ENCODE measurements at places on chromosomes 6 and 20.

- no peak for DNase-seq
Observed at GRCh38 chr20:34171640-34172039, 59.6 kb upstream of the EIF2S2 start.

DNA sequence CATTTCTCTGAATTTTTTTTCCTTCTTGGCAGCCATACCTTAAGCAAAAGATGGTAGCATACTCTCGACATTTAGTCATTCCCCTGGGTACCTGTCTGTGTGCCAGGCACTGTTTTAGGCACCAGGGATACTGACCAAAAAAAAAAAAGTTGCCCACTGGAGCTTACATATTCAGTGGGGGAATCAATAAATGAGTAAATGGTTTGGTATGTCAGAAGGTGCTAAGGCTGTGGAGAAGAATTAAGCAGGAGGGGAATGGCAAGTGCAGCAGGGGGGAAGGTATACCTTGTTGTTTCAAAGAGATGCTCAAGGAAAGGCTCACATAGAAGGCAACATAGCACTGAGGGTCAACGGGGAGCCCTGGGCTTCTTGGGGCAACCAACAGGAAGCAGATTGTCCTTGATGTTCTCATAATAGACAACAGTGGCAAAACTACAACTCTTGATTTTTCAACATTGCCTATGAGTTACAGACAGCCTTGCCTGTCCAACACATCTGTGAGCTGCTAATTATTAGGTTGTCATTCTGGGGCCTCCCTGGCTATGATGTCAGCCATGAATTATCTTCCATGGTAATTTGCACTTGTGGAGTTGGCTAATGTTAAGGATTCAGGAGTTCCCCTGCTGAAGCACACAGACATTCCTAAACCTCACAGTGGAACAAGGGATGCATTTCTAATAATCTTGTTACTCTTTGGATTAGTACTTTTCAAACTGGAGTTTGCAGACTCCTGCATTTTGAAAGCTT is 19.6 kb downstream of the NT5E start:
- no peak for DNase-seq

DNA sequence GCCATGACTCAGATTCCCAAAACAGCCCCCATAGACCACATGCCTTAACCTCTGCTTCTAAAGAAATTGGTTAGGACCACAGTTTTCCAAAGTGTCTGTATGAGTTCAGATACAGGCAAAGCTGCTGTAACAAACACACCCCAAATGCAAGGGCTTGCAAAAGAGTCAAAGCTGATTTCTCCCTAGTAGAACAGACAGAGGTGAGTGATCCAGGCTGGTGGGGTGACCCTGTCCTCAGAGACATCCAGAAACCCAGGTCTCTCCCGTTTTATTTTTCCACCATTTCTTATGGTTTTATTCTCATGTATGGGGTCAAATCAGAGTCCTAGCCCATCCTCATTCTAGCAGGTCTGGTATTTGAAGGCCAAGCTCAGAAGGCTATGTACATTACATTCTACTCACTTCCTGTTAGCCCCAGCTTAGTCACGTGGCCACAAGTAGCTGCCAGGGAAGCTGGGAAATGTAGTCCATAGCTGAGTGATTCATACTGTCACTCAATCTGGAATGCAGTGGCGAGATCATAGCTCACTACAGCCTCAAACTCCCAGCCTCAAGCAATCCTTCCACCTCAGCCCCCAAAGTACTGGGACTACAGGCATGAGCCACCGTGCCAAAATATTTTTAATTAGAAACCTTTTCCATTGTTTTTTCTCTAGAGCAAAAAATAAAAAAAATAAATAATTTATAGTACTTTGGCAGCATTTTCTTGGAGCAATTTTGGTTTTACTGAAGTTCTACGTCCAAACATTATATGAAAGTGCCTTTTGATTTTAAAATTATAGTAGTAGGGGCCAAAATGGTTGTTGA is 175.2 kb downstream of the ZMYND8 start:
- no peak for DNase-seq

DNA sequence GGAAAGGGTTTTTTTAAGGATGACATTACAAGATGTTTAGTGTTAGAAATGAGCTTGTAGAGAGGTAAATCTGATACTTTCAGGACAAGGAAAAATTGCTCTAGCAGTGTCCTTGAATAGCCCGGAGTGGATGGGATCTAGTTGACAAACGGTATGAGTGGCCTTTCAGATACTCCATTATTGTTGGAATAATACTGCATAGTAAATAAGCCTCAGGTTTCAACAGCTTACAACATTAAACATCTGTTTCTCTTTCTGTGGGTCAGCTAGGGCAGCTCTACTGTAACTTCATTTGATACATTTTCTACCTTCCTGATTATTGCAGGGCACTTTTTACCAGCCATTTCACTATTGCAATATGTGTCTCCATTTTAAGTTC is 118.0 kb downstream of the B3GAT2 start:
- no peak for DNase-seq

DNA sequence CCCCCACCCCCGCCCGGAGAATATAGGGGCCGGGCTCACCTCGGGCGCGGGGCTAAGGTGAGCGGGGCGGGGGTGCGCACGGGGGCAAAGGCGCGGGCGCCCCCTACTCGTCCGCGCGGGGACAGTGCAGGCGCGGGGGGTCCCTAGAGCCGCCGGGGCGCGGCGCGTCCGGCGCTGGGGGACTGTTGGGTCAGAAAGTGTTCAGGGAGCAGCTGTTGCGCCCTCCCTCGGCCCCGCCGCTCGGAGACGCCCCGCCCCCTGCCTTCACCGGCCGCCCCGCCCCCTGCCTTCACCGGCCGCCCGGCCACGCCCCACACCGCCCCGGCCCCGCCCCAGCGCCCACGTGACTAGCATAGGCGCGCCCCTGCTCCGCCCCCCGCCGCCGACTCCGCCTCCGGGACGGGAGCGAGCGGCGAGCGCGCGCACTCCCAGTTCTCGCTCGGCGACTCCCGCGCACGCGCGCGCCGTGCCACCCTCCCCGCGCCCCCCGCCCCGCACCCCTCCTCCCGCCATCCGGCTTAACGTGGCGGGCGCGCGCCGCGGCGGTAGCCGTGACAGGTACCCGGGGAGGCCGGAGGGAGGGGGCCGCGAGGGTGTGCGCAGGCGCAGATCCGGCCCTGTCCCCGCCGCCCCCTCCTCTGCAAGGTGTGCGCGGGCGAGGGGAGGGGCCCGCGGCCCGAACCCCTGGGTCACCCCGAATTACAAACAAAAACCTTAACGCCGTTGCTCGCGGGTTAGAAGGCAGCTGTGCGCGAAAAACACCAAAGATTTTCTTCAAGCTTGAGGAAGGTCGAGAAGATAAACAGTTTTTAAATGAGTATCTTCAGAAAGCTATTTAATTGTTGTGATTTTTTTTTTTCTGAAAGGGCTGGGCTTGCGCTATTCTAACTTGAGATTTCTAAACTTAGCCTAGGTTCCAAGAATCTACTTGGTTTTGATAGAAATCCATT is 704 bp upstream of the ZNF217 start:
- DNase-seq, result peak; percentile 97

- no peak for DNase-seq
Observed at GRCh38 chr6:118523216-118523615, 24.9 kb upstream of the PLN start.

GRCh38 chr20:2103461-2104153 is 2.0 kb downstream of the STK35 start:
- DNase-seq, result no peak

GRCh38 chr6:85460921-85461797 is 11.3 kb downstream of the NT5E start:
- no peak for DNase-seq

DNA sequence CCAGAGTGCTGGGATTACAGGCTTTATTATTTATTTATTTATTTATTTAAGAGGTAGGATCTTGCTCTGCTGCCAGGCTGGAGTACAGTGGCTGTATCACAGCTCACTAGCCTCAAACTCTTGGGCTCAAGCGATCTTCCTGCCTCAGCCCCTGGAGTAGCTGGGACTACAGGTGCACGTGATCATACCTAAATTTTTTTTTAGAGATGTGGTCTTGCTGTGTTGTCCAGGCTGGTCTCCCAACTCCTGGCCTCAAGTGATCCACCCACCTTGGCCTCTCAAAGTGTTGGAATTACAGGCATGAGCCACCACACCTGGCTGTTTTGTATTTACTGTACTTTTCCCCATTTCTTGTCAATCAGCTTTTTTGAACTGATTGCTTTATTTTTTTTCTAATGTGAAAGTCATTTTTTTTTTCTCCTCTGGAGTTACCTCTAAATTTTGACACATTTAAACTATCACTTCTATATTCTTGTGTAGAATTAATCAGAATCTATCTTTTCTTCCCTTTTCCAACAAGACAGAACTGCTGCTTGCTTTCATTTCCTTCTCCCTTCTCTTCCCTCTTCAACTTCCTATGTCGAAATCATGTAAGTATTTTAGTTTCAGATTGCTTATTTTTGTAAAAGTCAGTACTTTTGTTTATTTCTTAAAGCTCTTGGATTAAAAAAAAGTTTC is 12.0 kb downstream of the PANK2 start:
- no peak for DNase-seq

DNA sequence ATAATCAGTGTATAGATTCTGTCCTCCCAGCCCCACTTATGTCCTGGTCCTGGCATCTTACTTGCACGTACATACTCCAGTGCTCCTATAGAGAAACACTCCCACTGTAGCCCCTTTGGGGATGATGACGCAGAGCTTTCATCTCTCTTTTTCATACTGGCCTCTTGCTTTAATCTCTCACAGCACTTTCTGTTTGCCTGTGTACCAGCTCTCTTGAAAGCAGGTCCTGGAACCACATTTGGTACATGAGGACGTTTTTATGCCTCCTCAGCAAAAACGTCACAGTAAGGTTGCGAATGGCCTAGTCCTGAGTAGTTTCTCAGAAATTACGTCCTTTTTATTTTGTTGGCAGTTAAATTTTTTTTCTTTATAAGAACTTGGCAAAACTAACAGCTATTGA is 10.8 kb downstream of the L3MBTL3 start:
- no peak for DNase-seq

GRCh38 chr20:24337069-24337468 is 132.4 kb upstream of the SYNDIG1 start:
- no peak for DNase-seq

GRCh38 chr6:49550492-49551077 is at the start of gene C6orf141:
Gene C6orf141, plus strand, starts transcription at chr6:49550668. Its CDS starts 125 bp downstream, at chr6:49550793.
- no peak for DNase-seq

GRCh38 chr6:117642976-117643375 is 32.3 kb upstream of the NUS1 start:
- DNase-seq, result no peak

GRCh38 chr6:1494671-1495070 is 105.3 kb downstream of the FOXF2 start:
- no peak for DNase-seq

DNA sequence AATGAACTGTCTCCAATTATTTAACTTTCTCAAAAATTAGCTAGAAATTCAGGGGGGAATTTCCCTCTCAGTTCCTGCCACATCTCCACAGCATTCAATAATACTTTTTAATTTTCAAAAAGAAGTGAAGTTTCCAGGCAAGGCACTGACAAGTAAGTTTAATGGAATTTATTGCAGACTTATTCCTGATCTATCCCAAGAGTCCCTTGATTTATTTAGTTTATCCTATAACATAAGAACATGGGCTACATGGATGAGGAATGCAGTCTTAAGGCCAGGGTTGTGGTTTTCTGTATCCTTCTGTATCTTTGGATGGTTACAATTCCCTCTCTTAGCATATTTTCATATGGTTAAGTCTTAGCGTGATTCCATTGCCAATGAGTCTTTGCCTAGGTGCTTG is 126.5 kb downstream of the TSHZ2 start:
- no peak for DNase-seq

DNA sequence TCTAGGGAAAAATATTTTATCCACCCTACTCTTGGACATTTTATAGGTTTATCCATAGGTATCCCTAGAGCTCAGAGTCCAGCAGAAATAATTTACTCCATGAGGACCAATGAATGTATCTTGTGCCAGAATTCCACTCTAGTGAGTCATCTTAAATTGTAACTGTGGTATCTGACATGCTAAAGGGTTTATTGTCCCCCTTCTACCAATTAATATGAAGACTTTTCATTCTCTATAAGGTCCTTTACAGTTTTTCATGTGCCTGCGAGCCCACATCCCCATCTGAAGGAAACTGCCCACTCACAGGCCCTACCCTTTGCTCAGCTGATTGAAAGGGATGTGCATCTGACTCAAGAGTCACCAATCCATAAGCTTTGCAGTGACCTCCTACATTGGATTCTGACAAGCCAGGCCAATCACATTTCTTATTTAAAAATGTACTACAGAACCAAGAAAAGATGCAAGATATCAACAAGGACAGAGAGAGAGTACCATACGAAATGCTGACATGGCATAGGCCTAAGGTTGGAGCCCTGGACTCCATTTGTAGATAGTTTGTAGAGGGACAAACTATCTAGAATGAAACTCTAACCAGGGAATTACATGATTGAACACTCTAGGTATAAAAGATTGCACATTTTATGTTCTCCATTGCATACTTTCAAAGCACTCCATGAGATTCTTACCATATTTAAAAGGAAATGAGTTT is 93.4 kb upstream of the DEFB112 start:
- DNase-seq, result no peak

DNA sequence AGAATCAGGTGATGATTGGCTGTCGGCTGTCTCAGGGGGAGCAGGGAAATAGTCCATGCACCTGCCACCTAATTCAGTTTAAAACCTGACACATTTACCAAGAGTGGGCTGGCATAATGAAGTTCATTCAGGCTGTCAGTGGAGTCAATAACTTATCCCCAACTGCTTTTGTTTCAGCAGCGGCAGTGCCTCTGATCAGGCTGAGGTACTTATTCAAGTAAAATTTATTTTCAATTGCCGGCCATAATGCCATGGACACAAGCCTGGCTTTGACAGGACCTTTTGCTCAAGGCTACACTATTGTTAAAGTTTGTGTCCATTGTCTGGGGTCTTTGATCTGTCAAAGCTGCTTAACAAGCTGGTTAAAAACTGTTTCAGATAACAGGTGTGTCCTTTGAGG is 20.6 kb downstream of the OLIG3 start:
- no peak for DNase-seq

- DNase-seq, result no peak
Observed at GRCh38 chr6:134111062-134111677, 58.7 kb upstream of the SLC2A12 start.

- DNase-seq, result no peak
Observed at GRCh38 chr20:48656661-48657211, 171.1 kb downstream of the PREX1 start.

DNA sequence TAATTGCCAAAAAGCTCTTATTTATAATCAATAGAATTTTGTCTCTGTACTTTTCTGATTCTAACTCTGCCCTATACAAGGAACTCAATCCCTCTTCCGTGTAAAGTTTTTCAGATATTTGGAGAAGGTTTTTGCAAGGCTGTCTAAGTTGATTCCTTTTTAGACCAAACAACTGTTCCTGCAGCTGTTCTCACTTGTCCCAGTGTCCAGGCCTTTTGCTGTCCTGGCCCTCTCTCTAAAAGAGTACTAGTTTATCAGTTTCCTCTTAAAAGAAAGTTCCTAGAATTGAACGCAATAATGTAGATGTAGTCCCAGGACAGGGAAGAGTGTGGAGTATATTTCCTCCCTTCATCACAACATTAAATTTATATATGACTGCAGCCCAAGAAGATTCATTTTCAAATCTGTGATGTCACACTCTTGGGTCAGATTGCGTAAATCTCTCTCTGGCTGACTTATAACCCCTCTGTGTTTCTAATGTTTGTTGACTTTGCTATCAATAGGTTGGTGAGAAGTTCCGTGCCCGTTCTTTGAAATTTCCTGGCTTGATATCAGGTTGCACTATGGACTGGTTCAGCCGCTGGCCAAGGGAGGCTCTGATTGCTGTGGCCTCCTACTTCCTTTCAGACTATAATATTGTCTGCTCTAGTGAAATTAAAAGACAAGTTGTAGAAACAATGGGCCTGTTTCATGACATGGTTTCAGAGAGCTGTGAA is 139.4 kb upstream of the GLP1R start:
- DNase-seq, result no peak

All from stimulated activated CD8-positive, alpha-beta memory T cell treated with anti-CD3 and anti-CD28 coated beads, Interleukin-7, amount 100 ng/mL, for 24 hours (primary cell).